ENCODE measurements at places on chromosomes 11 and 22. TPM values are rescaled to one million over a fixed set of nuclear protein-coding genes. Genes with fewer than 3 reads are reported as not detected.

SIDT2 gene
- total RNA-seq: 59.3 TPM

DNA sequence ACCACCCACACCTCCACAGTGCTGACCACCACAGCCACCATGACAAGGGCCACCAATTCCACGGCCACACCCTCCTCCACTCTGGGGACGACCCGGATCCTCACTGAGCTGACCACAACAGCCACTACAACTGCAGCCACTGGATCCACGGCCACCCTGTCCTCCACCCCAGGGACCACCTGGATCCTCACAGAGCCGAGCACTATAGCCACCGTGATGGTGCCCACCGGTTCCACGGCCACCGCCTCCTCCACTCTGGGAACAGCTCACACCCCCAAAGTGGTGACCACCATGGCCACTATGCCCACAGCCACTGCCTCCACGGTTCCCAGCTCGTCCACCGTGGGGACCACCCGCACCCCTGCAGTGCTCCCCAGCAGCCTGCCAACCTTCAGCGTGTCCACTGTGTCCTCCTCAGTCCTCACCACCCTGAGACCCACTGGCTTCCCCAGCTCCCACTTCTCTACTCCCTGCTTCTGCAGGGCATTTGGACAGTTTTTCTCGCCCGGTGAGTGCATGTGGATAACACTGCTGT, 28.4 kb downstream of the MUC5B start:
- DNase-seq: no peak

- no peak for DNase-seq
Observed at GRCh38 chr11:129696309-129696989, 119.2 kb upstream of the TMEM45B start.

- DNase-seq: no peak
Observed at GRCh38 chr11:122668562-122669090, 13.1 kb downstream of the UBASH3B start.

- no peak for DNase-seq
Observed at GRCh38 chr11:122874991-122875390, 7.6 kb upstream of the JHY start.

All from dorsolateral prefrontal cortex (tissue), 122 donors.